ENCODE measurements at places on chromosomes 6 and 20.

- DNase-seq: no peak
- H3K36me3 ChIP-seq: no peaks in the 10 kb centered on the region
- no peak overlapping the region for H3K4me3 ChIP-seq
- no peaks in the 10 kb centered on the region for H3K27me3 ChIP-seq
Observed at GRCh38 chr6:85126485-85127167, 323.3 kb upstream of the NT5E start.

- peak overlapping the region; percentile 70 for H3K4me3 ChIP-seq
- H3K4me1 ChIP-seq: peaks cover 87% of the 10 kb centered on the region
- peaks cover 33% of the 10 kb centered on the region for H3K36me3 ChIP-seq
- peak; percentile 68 for DNase-seq
- peak overlapping the region; percentile 92 for H3K27ac ChIP-seq
Observed at GRCh38 chr6:501891-502601, 110.5 kb downstream of the IRF4 start.

GRCh38 chr6:161379834-161380582, 106.1 kb upstream of the AGPAT4 start:
- H3K27me3 ChIP-seq: no peaks in the 10 kb centered on the region
- H3K27ac ChIP-seq: no peak overlapping the region
- H3K4me1 ChIP-seq: no peaks in the 10 kb centered on the region
- H3K36me3 ChIP-seq: no peaks in the 10 kb centered on the region

DNA sequence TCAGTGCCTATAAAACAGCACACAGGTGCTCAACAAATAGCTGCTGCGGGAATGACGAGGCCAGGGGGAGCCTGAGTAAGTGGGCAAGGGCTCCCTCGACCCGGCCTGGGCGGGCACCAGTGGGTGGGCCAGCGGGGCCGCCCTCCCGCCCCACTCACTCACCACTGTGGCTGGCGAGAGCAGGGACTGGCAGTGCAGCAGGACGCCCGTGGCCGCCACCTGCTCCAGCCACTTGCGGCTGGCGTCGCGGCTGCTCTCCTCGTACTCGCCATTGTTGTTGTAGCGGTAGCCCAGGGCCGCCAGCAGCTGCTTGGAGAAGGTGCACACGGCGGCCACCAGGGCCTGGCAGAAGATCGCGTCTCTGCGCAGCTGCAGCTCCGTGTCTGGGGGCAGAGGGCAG, 191.5 kb downstream of the PREX1 start:
- peaks cover 43% of the 10 kb centered on the region for H3K36me3 ChIP-seq
- DNase-seq: no peak
- H3K4me3 ChIP-seq: no peak overlapping the region
- no peak overlapping the region for H3K27ac ChIP-seq
- H3K27me3 ChIP-seq: no peaks in the 10 kb centered on the region
- peaks cover 15% of the 10 kb centered on the region for H3K4me1 ChIP-seq

GRCh38 chr6:125701354-125701668, 48.1 kb upstream of the HEY2 start:
- no peaks in the 10 kb centered on the region for H3K36me3 ChIP-seq
- no peak for DNase-seq
- H3K27me3 ChIP-seq: peaks cover 15% of the 10 kb centered on the region
- H3K4me3 ChIP-seq: no peak overlapping the region
- H3K4me1 ChIP-seq: no peaks in the 10 kb centered on the region

DNA sequence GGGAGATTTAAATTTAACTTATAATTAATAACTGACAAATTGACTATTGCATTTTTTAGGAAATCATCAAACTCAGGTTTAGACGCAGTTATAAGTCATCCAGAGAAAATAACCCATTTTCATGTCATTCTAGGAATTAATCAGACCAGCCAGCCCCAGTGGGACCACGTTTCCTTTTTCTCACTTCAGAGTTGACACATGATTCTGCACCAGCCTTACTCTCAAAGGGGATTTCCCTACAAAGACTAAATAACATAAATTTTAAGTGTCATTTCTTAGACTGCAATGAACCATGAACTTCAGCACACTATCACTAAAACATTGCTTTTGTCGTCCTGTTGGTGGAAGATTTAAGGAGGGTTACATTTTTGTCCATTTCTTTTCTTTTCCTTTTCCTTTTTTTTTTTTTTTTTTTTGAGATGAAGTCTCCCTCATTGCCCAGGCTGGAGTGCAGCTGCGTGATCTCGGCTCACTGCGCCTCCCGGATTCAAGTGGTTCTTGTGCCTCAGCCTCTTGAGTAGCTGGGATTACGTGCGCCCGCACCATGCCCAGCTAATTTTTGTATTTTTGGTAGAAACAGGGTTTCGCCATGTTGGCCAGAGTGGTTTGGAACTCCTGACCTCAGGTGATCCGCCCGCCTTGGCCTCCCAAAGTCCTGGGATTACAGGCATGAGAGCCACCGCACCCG, 3.6 kb downstream of the IPCEF1 start:
- no peak for DNase-seq
- H3K27me3 ChIP-seq: peaks cover 17% of the 10 kb centered on the region
- no peak overlapping the region for H3K27ac ChIP-seq
- H3K36me3 ChIP-seq: no peaks in the 10 kb centered on the region
- peaks cover 18% of the 10 kb centered on the region for H3K4me1 ChIP-seq

- DNase-seq: peak; percentile 28
- H3K4me3 ChIP-seq: no peak overlapping the region
- H3K4me1 ChIP-seq: peaks cover 81% of the 10 kb centered on the region
- H3K36me3 ChIP-seq: peaks cover 19% of the 10 kb centered on the region
- H3K27ac ChIP-seq: peak overlapping the region; percentile 65
- no peaks in the 10 kb centered on the region for H3K27me3 ChIP-seq
Observed at GRCh38 chr6:53306819-53307347, 41.9 kb downstream of the ELOVL5 start.

GRCh38 chr6:29259721-29260120, 41.8 kb upstream of the OR14J1 start:
- DNase-seq: no peak
- H3K36me3 ChIP-seq: no peaks in the 10 kb centered on the region
- peaks cover 4% of the 10 kb centered on the region for H3K27me3 ChIP-seq
- no peak overlapping the region for H3K27ac ChIP-seq
- no peak overlapping the region for H3K4me3 ChIP-seq

DNA sequence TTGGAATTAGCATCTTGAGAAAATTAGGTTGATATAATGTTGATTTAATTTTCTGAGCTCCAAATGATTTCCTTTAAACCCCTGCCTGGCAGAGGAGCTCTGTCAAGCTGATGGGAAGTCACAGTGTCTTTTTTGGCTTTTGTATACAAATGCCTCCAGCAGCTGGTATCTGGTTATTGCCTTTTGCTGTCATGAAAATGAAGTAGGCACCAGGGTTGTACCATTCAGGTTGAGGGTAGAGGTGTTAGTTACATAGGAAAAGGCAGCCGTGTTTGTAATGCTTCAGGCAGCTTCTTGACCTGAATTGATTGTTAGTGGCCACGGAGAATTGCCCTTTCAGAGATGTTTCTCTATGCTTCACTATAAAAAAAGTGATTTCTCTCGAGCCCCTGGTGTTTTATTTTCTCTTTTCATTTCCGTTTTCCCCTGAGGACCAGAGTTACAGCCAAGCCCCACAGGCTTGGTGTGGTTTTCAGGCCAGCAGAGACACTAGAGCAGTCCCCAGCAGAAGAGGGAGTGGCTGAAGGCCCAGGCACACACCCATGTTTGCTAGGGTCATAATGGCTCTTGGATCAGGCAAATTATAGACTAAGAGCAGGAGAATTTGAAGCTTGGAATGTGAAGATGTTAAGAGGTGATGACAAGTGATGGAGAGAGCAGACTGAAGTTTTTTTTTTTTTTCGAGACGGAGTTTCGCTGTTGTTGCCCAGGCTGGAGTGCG, 21.6 kb downstream of the CMTR1 start:
- no peak overlapping the region for H3K27ac ChIP-seq
- H3K27me3 ChIP-seq: no peaks in the 10 kb centered on the region
- H3K4me1 ChIP-seq: no peaks in the 10 kb centered on the region

DNA sequence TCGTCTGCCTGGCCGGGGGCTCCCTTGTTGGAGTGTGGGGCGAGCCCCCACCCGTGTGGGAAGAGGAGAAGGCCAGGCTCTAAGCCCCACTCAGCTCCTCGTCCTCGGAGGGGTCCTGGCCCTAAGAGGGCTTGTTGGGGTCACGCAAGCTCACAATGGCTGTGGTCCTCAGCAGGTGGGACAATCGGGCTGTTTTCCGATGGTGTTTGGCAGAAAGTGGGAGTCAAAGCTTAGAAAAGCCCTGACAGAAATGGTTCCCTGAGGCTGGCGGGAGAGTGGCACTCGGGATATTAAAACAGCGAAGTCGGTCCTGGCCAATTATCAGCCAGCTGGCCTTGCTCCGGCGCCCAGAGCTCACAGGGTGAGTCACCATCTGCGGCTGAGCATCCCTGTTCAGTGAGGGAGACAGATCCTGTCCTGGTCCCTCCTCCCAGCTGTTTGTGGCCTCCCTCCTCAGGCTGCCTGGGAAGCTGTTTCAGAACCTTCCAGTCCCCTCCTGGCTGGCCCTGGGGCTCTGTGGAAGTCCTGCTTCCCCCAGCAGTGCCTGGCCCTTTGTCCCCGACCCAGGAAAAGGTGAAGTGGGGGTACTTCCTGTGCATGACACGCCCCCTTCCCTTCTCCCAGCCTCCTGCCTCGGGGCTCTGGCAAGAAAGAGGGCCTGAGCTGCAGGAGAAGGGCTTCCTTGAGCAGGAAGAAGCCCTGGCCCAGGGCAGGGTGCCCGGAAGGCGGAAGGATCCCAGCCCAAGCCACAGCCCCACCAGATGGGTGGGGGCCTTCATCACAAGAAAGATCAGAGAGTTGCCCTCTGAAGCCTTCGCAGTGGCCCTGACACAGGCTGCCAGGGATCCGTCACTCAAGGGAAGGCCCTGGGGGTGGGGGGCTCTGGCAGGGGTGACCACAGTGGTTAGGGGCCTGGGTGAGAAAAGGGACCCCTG, 53.6 kb upstream of the BHLHE23 start:
- H3K27ac ChIP-seq: no peak overlapping the region
- no peaks in the 10 kb centered on the region for H3K36me3 ChIP-seq
- no peaks in the 10 kb centered on the region for H3K4me1 ChIP-seq
- H3K27me3 ChIP-seq: no peaks in the 10 kb centered on the region
- no peak for DNase-seq
- no peak overlapping the region for H3K4me3 ChIP-seq

GRCh38 chr6:34731393-34732060, 25.8 kb upstream of the SNRPC start:
- H3K4me3 ChIP-seq: no peak overlapping the region
- no peaks in the 10 kb centered on the region for H3K36me3 ChIP-seq
- no peak overlapping the region for H3K27ac ChIP-seq
- no peaks in the 10 kb centered on the region for H3K27me3 ChIP-seq
- DNase-seq: no peak

- H3K27me3 ChIP-seq: no peaks in the 10 kb centered on the region
- H3K36me3 ChIP-seq: peaks cover 8% of the 10 kb centered on the region
- H3K4me1 ChIP-seq: peaks cover 75% of the 10 kb centered on the region
- H3K4me3 ChIP-seq: peak overlapping the region; percentile 9
- peak overlapping the region; percentile 88 for H3K27ac ChIP-seq
Observed at GRCh38 chr6:221531-222349, 70.5 kb upstream of the DUSP22 start.

DNA sequence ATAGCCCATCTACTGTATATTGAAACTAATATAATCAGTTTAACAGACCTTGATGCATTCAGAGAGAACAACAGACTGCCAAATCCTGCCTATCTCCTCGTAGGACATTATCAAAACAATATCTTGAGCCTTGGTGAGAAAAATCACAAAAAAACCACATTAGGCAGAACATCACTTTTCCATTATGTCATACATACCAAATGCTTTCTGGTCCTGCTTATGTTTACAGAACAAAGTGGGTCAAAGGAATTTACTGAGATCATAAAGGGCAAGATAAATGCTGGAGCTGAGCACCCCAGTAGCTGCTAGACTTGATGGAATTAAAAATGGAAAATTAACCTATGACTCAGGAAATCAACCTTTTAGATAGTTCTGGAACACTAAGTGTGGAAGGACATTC, 195.3 kb upstream of the KCNK16 start:
- no peak overlapping the region for H3K27ac ChIP-seq
- no peak for DNase-seq
- H3K27me3 ChIP-seq: peaks cover 11% of the 10 kb centered on the region
- no peaks in the 10 kb centered on the region for H3K4me1 ChIP-seq

GRCh38 chr20:40582531-40582930, 106.5 kb downstream of the MAFB start:
- no peak overlapping the region for H3K27ac ChIP-seq
- H3K27me3 ChIP-seq: peaks cover 7% of the 10 kb centered on the region
- H3K4me3 ChIP-seq: no peak overlapping the region
- no peak for DNase-seq

DNA sequence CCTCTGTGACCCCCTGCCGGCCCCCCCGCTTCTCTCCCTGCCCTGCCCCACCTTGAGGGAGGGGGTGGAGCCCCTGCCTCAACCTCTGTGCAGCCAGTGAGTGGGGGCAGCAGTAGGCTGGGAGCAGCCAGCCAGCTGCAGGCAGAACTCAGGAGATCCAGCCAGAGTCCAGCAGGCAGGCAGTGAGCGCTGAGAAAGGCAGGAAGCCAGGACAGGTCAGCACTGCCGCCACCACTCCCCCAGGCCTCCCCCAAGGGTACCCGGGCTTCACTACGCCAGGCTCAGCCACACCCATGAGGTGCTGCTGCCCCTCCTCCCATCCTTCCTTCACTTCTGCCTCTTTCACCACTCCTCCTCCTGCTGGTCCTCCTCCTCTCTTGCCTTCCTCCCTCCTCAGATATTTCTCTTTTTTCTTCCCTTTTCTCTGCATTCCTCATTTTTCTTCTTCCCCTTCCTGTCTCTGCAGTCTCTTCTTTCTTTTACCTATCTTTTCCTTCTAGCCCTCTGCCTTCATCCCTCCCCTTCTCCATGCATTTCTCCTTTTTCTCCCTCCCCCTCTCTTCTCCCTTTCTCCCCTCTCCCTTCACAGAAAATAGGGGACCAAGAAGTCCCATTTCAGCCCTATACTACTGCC, 11.5 kb downstream of the TMEM63B start:
- H3K27ac ChIP-seq: no peak overlapping the region
- H3K36me3 ChIP-seq: peaks cover 4% of the 10 kb centered on the region
- no peaks in the 10 kb centered on the region for H3K27me3 ChIP-seq
- H3K4me1 ChIP-seq: no peaks in the 10 kb centered on the region
- DNase-seq: no peak

GRCh38 chr20:63071541-63072181, 64.9 kb upstream of the BHLHE23 start:
- no peaks in the 10 kb centered on the region for H3K36me3 ChIP-seq
- peaks cover 25% of the 10 kb centered on the region for H3K27me3 ChIP-seq
- DNase-seq: no peak
- peaks cover 3% of the 10 kb centered on the region for H3K4me1 ChIP-seq
- no peak overlapping the region for H3K4me3 ChIP-seq

Measured in activated CD4-positive, alpha-beta T cell treated with anti-CD3 and anti-CD28 coated beads, Interleukin-2, amount 10 ng/mL, durations not matched to agents 7 days and 5 days (primary cell).